ENCODE measurements at places on chromosomes 11 and 22.

DNA sequence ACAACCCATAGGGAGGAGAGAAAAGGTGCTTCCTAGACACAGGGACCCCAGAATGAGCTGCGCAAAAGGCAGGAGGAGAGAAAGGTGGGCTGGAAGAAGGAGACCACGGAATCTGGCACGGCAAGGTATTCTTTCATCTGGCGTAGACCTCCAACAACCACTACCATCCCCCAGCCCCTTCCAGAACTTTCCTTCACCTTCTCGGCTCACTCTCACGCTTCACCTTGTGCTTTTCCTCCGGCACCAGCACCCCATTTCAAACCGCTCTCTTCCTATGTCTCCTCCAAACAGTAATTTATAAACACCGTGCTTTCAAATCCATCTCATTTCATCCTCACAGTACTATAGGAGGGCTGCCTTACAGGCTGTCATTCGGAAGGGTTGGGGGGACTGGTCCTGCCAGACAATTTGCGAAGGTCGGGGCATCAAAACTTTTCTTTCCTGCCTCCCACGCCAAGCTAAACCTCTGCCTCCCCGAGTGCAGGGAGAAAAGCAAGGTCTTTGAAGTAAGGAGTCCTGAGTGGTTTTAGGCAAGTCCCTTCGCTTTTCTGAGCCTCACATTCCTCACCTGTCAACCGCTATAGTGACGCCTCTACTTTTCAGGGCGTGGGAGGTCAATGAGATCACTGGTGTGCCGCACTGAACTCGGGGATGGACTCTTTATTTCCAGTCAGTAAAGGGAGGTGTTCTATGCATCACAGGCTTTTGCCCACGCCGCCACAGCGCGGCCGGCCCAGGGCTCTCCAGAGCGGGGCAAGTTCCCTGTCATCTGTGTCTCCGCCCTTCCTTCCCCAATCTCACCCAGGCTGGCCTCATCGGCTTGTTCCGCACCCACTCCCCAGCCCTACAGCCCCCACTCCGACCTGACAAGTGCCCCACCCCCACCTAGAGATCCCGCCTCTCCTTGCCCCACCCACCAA, 800 bp downstream of the KCTD21 start:
- no peak for DNase-seq

- DNase-seq: no peak
Measured at GRCh38 chr11:10627816-10628215, 59.4 kb upstream of the LYVE1 start.

- DNase-seq: no peak
Measured at GRCh38 chr11:114154271-114155047, 94.9 kb downstream of the ZBTB16 start.

DNA sequence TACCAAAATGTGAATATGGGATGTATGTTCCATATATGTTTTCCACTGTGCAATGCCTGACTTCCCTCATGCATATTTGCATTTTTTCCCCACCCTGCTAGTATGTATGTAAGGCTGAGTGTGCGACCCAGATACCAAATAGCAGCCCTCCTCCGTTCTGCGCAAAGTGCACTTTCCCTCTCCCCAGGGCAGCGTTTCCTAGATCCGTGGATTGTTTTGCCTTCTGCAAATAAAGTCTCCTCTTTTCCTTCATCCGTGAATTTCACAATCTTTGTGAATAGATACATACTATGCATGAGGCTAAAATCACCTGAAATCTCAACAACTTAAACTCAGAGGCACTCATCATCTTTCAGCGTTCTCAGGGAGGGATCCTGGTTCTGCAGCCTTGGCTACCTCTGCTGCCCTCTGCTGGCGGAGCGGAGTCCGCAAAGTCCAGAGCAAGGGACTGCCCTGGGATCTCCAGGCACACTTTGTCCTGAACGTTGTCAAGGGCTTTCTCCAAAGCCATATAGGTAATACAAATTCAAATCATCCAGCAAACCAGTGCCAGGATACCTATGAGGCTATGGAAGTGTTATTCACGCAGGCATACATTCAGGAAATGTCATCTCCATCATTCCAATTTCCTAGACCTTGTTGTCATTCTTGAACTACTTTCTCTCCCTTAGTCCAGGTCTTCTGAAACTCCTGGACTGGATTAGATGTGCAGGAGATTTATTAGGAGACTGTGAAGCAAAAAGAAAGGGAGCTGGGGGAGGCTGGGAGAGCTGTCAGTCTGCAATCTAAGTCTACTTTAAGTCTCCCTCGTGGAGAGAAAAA, 53.1 kb downstream of the CNTF start:
- peak; percentile 12 for DNase-seq

DNA sequence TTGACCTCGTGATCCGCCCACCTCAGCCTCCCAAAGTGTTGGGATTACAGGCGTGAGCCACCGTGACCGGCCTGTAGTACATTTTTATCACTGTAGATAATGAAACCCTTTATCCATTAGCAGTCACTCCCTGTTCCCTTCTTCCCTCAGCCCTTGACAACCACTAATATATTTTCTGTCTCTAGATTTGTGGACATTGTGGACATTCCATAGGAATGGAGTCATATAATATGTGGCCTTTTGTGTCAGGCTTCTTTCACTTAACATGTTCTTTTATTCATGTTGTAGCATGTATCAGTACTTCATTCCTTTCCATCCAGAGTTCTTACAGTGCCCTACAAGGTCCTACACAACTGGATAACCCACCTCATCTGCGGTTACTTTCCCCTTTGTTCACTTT, 30.5 kb downstream of the RRM1 start:
- DNase-seq: no peak

- no peak for DNase-seq
Measured at GRCh38 chr11:113385749-113386148, 1.8 kb upstream of the ANKK1 start.

GRCh38 chr11:77082838-77083565, 16.2 kb downstream of the CAPN5 start:
- no peak for DNase-seq

DNA sequence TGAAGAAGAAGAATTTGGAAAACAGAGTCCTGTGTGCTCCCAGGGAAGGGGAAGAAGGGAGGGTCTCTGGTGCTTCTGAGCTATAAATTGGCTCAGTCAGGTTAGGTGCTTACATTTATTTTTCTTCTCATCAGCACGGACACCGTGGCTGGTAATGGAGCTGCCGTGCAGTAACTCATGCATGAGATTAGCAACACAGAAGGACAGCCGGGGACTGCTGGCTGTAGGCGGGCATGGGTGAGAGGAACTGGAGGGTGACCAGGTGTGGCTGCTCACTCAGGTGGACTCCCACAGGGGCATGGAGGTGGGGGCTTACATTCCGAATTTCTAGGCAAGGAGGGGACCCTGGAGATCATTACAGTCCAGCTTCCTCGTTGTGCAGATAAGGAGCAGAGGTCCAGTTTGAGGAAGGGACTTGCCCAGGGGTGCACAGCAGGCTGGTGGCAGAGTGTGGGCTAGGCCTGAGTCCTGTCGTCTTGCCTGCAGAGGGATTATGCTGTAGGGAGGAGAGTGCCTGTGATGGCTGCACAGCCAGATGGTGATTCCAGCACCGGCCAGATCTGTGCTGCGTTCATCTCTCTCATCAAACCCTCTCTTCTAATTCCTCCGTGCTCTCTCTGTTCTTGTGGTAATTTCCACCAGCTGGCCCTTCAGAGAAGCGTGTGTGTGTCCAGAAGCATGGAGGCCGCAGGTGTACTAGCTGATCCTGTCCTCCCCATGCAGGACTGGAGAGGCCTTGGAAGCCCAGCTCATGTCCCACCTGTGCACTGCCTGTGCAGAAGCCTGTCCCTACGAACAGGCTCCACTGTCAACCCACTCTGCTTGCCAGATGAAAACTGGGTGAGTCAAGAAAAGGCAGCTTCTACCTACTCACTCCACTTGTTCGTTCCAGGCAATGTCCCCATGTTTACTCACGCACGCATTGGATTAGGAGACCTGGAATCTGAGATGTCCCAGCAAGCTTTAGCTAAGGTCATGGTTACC, 78.9 kb downstream of the NTM start:
- DNase-seq: no peak

All from NCI-H748 treated with DMSO at 0.1 percent for 48 hours (cell line).